ENCODE measurements at places on chromosomes 6 and 20.

DNA sequence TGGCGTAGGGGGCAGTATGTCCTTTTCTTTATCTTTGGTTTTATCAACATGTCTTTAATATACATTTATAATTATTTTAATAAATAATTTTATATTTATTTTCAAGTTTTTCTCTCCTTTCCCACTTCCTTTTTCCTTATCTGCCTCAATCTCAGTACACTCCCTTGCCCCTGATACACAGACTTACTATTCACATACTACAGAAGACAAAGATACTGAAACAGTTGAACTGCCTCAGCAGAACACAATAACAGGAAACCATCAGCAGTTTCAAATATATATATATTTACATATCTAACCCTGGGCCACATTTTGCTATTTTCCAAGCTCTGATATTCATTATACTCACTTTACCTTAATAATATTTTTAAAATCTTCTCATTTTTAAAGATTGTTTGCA is 19.8 kb downstream of the IBTK start:
- no peak for DNase-seq

DNA sequence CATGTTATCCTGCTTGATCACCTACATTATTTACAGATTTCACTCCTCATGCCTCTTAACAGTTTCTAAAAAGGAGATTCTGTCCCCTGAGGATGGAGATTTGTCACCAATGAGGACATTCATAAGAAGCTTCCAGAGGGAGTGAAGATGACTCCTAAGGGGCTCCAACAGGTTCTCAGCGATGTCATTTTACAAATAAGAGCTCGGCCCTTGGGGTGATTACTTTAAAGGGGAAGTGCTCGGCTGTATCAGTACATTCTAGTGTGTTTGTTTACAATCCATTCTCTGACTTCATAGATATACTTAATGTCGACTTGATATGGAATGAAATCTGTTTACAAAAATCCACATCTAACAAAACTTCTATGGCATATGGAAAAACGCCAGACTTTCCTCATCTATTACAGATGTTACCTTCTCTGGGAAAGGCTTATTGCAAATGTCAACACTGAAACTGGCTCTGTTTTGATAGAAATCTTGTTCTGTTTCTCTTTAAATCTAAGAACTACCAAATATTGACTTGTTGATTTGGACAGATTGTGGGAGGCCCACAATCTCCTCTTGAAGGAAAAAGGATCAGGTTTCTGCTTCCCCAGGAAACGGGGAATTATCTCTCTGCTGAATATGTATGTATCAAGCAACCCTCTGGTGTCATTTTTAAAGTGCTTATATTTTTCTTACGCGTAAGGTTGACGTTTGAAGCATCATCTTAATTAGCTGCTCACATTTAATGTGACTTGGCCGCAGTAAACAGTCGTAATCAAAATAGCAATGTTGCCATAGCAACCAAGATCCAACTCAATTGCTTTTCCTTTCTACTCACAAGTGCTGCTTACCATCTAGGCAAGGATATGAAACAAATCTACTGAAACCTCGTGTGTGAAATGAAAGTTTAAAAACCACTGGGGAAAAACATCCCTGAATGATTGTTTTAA is 95.7 kb downstream of the SHLD1 start:
- no peak for DNase-seq

DNA sequence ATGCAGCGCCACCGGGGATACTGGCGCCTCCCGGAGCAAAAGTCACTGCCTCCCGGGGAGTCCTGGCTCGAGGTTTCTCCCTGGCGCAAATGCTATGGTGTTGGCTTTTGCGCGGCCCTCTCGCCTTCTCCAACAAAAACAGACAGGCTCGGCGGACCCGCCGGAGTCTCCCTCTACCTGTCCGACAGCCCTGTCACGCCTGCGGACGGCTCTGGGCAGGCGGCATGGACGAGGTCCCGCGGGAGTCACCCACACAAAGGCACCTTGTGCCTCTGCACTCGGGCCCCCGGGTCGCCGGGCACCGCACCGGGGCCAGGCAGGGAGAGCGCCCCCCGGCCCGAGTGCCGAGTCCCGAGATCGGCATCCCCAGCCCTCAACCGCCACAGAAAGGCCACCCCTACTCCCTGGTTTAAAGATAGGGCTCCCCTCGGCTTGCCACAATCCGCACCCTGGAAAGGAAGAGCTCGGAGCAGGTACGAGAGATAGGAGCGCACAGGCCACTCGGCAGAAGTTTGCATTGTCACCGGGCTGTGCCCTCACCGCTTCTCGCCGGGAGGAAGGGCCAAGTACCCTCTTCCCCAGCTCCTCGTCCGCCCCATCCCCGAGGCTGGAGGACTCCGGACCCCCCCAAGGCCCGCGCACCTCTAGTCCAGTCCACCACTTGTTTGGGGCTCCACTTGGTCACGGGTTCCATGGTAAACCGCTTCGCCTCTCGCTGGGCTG is 903 bp downstream of the CNKSR3 start:
- DNase-seq, result no peak

GRCh38 chr20:52172392-52173047 is 19.1 kb downstream of the ZFP64 start:
- DNase-seq, result no peak

DNA sequence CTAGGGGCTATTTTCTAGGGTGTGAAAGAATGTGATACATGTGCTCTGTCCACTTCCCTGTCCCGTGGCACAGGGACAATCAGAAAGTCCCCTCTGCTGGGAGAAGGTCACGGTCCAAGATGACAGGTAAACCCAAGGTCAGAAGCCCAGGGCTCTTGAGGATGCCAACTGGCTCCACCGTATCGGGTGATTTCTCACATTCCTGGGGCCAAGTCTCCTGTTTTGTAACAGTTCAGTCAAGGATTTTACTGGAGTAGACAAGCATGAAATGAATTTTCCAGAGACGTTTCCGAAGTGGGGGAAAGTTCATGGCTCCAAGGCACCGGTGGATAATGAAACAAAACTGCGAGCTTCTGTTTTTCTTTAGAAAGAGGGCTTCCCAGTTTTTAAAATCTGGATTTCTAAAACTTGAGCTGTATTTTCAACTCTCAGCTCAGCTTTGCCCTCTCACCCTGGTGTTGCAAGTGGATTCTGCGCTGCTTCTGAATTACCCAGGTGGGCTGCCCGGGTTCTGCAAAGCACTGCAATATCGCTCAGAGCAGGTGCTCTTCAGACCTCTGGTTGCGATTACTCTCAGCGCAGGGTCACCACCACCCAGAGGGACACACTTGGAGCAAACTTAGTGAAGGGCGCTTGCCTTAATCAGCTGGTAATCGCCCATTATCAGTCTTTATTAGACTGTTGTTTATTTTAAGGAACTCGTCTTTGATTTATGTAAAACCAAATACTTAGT is 64.4 kb upstream of the TMEM170B start:
- DNase-seq, result no peak

- DNase-seq, result no peak
These were observed 24.8 kb upstream of the CCND3 start for GRCh38 chr6:41966214-41966920.

DNA sequence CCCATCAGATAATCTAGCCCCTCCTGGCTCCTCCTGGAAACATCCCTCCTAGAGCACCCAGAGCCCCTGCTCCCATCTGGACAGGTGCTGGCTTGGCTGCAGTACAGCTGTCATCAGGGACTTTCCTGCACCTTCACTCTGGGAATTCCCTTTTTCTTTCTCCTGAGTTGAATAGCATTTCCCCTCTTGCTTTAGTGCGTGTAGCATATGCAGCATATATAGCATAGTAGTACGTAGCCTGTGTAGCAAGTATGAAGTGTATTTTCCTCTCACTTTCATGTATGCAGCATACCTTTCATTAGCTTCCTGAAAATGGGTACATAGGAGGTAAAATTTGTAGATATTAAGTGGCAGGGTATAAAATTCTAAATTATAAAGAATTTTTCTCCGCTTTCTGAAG is 352.9 kb downstream of the ESR1 start:
- DNase-seq, result no peak

- no peak for DNase-seq
These were observed 32.1 kb upstream of the BMP6 start for GRCh38 chr6:7693827-7694226.

GRCh38 chr6:50249493-50249892 is 199.8 kb upstream of the DEFB112 start:
- DNase-seq, result no peak

DNA sequence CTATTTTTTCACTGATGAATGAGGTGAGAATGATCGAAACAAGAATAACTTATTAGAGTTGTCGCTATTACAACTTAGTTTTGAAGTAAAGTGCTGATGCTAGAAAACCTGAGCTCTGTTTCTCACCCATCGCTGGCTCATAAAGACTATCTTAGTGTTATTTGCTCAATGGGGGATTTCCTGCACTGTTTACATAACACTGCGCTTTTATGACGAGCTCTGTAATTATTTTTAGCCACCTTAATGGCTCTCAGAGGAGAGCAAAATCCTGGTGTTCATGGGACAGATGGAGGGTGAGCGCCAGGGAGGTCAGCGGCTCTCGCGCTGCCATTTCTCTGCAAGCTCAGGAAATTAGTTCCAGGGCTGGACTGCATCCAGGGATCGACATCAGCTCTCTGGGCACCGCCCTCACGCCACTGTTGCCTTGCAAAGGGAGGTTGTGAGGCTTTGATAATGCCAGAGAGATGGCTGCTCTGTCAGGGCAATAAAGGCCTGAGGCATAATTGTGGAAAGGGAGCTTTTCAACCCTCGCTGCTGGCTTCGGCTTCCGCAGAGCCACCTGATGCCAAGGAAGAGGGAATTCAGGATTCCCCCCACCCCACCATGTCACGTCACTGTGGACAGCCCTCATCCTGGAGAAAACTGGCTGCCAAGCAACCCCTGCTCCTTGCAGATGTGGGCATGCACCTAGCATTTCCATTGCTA is 72.0 kb downstream of the DACT2 start:
- no peak for DNase-seq

- DNase-seq, result no peak
These were observed 44.0 kb downstream of the PTPRA start for GRCh38 chr20:2917266-2917665.

DNA sequence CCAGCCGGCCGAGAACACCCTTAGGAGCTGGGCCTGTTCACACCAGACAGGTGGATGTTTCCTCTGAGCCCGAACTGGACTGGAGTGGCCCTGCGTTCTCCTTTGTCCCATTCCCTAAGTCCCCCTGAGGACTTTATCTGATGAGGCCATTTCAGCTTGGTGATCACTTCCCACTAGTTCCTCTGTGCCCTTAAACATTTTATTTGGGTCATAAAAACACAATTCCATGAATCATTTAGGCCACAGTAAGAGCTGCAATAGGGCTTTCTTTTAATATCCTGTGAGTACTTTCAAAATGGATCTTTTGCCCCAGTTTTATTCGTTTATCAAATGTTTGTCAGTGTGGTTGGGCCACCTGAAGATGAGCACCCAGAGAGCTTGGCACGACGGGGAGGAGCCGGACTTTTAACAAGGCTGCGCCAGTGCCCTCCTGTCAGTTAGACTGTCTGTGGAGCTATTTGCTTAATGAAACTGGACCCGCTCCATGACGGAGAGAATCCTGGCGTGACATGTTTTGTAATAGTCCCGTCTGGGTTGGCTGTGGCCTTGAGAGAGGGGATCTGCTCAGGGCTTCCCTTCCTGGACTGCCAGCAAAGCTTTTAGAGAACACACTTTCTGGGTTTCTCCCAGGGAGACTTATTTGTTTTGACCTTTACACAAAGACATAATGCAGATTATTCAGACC is 53.5 kb downstream of the ZDHHC14 start:
- DNase-seq, result no peak

DNA sequence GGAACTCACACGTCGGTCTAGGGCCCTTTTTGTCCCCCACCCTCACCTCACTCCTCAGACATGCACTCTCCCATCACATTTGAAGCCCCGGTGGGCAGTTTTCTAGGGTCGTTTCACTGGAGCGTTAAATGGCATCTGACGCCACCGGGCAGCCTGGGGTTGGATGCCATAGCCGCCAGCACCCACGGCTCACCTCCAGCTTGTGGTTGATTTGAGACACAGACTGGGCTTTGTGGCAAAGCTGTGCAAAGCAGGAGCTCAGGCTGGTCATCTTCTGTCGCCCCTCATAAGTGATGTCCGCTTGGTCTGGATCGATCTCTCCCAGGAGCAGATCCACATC is 530 bp downstream of the GOPC start:
- peak; percentile 7 for DNase-seq

GRCh38 chr6:28145231-28145630 is 3.5 kb downstream of the ZKSCAN8 start:
- no peak for DNase-seq

DNA sequence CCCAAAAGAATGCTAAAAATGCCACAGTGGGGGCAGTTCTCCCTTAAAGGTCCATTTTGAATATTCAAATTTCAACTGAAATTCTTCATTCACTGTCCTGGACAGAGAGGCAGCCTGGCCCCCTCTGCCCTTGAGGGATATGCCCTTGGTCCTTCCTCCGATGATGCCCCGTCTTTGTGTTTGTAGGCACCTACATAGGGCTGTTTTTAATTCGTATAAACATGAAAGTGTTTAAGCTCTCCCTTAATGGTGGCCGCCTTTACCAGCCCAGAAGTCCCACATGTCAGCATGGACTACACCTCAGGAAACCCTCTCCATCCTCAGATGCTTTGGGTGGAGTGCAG is 70.2 kb downstream of the SSR1 start:
- DNase-seq, result no peak

DNA sequence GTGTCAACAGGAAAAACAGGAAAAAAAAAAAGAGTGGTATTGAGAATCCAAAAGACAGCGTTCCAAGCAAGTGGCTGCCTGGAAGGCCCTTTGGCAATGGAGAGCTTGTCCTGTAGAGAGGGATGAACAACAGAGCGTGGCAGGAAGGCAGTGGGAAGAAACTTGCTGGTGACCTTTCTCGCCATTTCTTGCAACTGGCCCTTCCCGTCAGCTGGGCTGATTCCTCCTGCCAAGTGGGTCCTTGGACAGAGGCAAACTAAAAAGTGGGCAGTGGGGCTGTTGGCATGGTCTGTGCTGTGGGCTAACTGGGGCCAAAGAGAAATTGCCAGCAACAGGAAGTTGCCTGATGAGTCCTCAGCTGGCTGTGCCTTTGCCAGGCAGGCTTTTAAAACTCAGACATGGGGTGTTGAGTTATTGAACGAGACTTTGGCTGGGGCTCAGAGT is 43.9 kb upstream of the CLDN20 start:
- DNase-seq, result no peak

- no peak for DNase-seq
These were observed 191.0 kb downstream of the IBTK start for GRCh38 chr6:82056567-82056966.

- DNase-seq, result peak; percentile 61
These were observed 10.6 kb downstream of the RPS10 start for GRCh38 chr6:34414999-34415858.

DNA sequence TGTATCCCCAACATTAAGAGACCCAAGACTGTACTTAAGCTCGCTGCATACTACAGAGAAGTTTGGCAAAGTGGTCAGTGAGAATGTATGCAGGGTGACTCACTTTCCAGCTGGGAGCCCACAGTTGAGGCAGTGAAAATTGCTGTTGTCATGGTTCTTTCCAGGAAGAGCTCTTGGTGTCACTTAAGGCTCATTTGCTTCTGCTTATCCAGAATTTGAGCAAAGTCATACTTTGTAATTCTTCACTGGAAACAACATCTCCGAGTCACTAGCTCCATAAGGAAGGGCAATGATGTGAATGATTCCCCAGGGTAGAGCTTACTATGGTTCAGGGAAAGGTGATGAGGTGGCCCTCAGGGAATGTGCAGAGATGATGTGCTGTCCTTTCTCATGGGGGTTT is 65.4 kb upstream of the FBXL4 start:
- no peak for DNase-seq
